ENCODE measurements at places on chromosomes 13 and 19.

DNA sequence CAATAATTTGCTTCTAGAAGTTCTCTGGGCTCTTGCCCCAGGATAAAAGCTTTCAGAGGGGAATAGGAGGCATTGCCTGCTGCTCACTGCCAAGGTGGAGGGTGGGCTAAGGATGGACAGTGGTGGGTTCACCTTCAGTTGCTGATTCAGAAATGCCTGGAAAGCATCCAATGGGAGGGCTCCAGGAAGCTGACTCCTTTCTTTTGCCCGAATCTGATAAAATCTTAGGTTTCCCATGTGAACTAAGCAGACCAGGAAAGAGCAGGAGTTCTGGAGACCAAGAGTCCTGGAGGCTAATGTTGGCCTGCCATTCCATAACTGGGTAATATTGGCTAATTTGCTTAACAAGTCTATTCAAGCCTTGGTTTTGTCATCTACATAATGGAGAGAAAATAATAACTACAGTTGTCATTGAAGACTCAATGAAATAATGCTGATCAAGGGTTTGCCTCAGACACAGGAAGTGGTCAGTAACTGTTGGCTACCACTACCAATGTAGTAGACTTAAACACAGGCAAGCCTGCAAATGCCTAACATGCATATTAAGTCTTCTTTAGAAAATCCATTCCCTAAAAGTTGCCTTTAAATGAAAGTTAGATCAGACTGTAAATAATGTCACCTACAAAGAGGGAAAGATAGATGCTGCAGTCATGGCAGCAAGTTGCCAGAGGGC is 528.4 kb upstream of the NBEA start:
- DNase-seq = no peak

DNA sequence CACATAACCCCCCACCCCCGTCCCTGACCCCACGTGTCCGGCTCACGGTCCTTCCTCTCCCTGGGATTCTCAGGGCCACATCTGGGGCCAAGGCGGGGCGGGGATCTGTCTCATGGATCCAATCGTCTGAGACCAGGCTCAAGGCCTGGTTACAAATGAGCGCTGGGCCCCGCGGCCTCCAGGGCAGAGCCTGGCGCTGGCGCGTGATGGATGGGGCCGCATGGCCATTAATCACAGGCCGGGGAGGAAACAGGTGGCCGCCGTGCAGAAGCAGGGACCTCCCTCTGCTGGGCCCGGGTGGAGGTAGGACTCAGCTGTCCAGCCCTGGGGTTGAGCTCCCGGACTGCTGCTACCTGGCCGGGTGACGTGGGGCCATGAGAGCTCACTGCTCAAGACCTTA is 5.8 kb upstream of the TLE5 start:
- DNase-seq = no peak

DNA sequence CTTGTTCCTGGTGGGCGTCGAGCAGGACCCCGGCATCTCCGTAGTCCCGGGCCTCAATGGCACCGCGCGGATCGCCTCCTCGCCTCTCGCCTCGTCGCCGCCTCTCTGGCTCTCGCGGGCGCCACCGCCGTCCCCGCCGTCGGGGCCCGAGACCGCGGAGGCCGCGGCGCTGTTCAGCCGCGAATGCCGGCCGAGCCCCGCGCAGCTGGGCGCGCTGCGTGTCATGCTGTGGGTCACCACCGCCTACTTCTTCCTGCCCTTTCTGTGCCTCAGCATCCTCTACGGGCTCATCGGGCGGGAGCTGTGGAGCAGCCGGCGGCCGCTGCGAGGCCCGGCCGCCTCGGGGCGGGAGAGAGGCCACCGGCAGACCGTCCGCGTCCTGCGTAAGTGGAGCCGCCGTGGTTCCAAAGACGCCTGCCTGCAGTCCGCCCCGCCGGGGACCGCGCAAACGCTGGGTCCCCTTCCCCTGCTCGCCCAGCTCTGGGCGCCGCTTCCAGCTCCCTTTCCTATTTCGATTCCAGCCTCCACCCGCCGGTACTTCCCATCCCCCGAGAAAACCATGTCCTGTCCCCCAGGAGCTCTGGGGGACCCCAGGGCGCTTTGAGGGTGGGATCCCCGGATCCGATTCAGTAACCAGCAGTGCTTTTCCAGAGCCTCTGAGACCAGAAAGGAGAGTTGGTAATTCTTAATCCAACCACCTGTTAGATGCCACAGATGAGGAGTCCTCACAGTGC is 885 bp downstream of the MLNR start:
- no peak for DNase-seq

GRCh38 chr13:111861766-111862366 is 205.1 kb upstream of the SOX1 start:
- no peak for DNase-seq

DNA sequence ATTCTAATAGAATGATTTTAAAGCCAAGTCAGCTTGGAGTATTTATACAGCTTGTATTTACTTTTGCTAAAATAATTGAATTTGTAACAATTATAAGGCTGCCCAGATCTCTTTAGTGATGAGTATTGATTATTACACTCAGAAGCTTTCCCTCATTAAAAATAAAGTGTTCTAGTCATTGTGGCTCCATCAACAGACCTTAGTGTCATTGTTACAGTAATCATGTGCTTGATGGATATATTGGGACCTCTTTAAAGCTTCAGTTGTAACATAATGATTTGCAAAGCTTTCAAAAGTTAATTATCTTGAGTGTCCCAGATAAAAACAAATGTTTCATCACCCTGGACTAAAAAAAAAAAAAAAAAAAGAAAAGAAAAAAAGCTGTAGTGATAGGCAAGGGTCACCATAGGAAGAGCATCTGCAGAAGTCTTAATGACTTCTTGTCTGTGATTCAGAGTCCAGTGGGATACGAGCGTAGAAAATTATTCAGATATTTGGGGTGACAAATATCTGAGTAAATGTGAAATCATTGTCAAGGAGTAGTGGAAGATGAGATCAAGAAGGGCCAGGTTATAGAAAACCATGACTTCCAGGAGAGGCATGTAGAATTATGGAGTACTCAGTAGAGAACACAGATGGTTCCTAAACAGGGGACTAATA is 369.6 kb downstream of the DCT start:
- no peak for DNase-seq

GRCh38 chr19:43678512-43679261 is 8.7 kb upstream of the PLAUR start:
- DNase-seq = no peak

DNA sequence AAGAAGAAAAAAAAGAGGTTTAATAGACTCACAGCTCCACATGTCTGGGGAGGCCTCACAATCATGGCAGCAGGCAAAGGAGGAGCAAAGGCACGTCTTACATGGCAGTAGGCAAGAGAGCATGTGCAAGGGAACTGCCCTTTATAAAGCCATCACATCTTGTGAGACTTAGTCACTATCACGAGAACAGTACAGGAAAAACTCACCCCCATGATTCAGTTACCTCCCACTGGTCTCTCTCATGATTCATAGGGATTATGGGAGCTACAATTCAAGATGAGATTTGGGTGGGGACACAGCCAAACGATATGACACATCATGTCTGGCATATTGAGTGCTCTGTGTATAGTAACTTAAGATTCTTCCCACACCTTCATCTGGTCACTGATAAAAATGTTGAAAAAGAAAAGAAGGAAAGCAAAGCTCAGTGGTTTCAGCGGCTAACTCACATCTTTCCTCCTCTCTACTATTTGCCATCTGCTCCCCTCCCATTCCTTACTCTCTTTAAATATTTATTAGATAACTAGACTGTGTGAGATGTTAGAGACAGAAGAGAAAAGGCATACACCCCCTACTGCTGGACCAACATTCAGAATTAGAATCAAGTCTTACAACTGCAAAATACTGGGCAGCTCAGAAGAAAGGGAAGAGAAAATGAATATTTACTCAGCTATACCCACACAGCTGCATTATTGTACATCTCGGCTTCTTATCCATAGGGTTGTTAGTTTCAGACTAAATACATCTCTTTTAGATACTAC is 60.1 kb upstream of the AKAP11 start:
- no peak for DNase-seq

GRCh38 chr13:75760131-75761021 is 124.2 kb downstream of the LMO7 start:
- DNase-seq = no peak

DNA sequence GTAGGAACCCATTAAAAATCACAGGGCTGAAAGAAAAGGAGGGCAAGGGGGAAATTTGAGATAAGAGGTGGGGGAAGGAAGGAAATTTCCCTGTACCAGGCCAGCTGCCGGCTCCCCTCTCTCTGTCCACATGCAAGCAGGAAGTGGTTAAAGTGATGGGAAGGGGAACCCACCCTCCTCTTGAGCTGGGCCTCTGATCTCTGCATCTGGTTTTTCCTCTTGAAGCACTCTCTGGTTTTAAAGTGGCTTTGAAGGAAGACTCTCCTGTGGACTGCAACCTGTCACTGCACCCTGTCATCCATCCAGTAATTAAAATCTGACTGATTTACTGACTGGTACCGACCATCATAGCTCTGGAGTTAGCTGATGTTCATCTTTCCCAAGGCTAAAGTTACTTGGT is 239.6 kb downstream of the TSHZ3 start:
- DNase-seq = no peak

DNA sequence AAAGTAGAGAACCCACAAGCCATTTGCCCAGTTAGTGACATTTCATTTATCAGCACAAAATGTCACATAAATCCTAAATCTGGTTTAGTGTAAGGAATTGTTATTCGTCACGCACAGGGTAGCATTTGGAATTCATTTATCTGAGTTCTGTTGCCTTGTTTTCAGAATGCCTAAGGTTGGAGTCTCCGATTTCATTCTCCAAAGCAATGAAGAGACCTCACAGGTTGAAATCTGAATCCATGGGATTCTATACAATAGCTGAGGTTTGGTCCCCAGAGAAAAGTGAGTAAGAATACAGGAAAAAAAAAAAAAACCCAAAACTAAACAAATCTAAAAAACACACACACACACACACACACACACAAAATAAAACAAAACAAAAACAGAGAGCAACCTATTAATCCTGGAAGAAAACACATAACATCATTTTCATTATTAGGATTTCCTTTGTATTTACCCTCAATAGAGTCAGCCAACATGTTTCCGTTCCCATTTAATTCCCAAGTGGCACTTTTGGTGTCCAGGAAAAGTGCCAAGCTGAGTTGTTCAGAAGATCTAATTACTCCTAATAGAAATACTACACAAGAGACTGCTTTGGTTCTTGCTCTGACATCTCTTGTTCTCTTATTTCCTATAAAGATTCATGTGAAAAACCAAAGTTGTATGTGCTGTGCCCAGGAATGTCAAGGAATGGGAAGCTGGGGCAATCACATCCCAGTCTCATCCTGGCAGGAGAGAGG is 36.2 kb upstream of the LRCH1 start:
- no peak for DNase-seq

- DNase-seq = no peak
Measured at GRCh38 chr19:51029718-51030117, 3.3 kb upstream of the KLK11 start.

DNA sequence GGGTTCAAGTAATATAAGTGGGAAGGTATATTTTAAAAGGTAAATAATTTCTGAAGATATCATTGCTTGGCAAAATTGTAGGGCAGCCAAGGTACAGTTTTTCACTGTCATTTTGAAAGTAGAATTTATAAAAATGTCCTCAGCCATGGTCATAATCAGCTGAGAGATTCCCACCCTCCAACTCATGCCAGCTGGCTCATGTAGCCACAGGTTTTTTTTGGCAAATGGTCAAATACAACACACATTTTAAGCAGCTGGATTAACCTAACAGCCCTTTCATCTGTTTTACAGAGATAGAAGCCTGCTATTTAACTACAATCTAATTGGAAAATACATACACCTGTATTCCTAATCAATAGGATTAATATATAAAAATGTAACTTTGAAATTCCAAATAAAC is 619.2 kb upstream of the SGCG start:
- DNase-seq = no peak

DNA sequence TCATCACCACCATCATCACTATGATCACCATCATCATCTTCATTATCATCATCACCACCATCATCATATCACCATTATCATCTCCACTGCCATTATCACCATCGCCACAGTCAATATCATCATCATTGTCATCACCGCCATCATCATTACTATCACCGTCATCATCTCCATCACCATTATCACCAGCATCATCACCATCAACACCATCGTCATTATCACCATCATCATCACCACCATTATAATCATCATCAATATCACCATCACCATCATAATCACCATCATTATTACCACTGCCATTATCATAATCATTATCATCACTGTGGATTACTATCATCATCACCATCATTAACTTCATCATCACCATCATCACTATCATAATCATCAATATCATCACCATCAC is 17.3 kb upstream of the ARHGEF18 start:
- no peak for DNase-seq

DNA sequence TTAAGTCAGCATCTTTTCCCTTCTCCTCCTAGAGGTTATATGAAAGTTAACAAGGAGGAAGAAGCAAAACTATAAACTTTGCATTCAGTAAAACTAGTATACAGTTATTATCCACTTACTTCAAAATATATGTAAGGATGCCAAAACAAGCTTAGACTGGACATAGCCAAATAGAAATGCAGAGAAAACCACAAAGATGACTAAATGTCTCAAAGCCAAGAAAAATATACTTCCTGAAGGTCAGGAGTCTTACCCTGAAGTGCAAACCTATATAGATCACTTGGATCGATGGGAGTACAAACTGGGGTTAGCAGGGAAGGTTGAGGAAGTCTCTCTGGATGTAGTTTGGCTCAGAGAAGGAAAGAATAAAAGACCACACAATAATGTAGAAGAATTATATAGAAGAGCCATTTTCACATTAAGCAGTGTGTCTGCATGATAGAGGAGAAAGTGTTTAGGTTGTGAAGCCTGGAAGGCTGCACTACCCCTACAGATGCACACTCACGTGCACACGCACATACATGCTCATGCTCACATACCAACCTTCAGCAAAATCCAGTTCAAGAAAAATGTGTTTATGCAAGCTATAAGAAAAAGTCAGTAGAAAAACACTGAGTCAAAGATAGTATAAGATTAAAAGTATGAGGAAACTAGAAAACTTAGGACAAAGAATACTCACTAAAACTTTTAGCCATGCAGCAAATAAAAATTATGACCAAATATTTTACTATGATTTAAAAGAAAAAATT is 112.1 kb upstream of the RXFP2 start:
- DNase-seq = no peak

- no peak for DNase-seq
Measured at GRCh38 chr13:46165485-46166223, 16.3 kb downstream of the LCP1 start.

DNA sequence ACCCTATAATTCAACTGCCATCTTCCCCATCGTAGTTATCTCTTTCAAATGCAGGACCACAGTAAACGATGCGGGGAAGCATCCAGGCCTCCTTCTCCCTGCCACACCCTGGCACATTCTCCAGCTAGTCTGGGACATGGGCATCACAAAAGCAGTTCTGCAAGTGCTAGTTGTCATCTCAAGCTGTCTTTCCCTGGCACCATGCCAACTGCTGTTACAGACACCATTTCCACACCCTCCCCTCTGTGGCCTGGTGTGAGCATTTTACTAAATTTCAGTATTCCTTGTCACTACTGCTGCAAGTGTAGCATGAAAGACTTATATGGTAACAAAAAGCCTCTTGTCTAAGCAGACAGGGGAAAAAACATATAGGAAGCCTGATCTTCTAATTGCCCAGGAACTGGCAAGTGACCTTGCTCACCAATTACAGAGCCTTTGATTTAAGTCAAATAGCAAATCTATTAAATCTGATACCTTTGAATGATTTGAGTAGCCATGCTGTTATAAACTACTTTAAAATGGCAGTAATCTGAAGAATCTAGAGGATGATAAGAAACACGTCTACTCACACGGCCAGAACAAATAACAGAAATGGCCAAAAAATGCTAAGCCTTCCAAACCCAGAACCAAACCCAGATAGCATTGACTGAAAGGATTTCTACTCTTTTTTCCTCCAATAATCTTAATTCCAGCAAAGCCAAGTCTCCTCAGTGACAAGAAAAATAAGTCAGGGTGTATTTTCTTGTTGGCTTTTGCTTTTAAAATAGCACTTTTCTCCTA is 179.0 kb downstream of the NUFIP1 start:
- DNase-seq = no peak
